ENCODE measurements at places on chromosomes 12 and 14.

DNA sequence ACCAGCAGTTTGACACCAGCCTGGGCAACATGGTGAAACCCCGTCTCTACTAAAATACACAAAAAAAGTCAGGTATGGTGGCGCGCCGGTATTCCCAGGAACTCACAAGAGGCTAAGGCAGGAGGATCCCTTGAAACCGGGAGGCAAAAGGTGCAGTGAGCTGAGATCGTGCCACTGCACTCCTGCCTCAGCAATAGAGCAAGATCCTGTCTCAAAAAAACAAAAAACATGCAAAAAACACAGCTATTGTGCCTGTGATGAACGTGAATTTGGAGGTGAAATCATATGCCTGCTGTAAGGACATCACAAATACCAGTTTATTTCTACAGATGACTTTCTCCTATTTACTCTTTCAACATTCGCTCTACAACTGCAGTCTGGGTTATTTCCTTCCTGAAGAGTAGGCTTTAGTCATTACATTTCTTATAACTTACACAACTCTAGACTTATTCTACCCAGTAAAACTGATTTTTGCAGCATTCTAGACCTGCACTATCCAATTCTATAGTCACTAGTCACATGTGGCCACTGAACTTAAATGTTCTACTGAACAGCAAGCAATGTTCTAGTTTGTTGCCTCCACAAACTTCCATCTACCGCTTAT lies 48.3 kb downstream of the HNRNPC start:
- no peak for DNase-seq

DNA sequence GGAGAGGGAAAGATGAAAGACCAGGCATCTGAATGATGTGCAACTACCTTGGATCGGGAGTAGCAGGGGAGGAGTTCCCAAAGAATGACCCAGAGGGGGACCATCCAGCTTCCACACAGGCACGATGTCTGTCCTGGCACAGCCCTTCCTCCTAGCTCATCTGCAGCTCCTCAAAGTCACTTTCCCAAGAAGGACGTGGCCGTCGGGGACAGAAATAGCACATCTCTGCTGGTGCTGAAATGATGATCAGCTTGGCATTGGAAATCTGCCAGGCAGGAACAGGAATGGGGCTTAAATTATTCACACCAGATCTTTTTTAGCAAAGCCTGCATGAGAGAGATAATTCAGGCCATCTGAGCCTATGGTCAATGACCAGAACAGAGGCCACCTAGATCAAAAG lies 41.7 kb downstream of the TSPAN11 start:
- no peak for DNase-seq

DNA sequence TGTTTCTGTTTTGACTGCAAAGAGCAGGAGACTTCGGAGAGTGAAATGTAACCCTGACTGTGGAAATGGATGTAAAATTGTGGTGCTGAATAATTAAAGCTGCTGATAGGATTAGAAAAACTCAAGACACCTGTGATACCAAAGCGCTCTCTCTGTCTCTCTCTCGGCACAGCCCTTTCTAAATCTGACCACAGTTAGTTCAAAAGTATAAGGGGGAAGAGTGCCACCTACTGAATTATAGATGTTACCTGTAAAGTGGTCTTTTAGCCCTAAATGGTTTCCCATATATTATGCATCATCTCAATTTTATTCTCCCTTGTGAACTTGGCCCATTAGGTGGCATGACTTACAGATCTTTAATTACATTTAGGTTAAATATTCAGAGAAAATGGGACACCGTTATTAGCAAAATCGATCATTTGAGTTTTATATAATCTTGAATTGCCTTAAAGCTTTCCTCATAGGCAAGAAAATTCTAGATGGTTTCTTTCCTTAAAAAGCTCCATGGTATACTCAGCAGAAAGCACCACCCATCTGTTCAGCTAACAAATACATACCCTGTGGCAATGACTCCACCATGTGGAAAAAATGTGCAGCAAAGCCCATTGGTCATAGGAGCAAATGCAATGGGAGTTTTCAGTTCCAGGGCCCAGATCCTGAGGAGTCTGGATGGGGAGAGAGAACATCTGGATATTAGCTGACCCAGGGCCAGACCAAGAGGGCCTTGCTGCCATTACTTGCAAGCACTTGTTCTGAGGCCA lies 18.1 kb downstream of the RFC5 start:
- DNase-seq, result peak; percentile 58

DNA sequence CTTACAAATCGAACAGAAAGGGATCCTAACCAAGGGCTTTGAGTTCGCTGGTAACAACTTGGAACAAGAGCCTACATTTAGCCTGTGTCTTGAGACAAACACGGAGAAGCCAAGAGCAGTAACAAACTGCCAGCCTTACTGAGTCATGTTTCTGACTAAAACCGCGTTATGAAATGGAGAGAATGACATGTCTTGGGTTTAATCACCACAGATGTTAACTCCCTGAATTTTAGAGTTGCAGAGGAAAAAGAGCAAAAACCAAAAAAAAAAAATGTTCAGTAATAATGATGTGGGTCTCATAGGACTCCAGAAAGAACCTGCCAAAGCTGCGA lies 1.0 kb downstream of the BLTP3B start:
- DNase-seq, result peak; percentile 87

DNA sequence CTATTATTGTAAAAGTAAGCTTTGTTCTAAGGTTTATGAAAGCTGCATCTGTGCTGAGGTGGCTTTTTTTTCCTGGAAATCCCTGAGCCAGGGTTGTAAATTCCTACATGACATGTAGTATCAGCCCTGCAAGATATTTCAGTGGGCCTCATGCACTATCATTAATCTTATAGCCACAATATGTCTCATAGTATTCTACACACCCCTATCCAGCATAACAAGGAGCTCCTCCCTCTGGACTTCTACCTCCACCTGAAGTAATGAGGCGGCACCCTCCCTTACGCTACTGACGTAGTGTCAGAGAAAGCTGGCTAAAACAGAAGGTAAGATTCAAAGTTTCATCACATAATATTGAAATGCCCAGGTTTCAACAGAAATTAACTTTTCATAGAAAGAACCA lies 35.5 kb downstream of the SLC5A8 start:
- no peak for DNase-seq

DNA sequence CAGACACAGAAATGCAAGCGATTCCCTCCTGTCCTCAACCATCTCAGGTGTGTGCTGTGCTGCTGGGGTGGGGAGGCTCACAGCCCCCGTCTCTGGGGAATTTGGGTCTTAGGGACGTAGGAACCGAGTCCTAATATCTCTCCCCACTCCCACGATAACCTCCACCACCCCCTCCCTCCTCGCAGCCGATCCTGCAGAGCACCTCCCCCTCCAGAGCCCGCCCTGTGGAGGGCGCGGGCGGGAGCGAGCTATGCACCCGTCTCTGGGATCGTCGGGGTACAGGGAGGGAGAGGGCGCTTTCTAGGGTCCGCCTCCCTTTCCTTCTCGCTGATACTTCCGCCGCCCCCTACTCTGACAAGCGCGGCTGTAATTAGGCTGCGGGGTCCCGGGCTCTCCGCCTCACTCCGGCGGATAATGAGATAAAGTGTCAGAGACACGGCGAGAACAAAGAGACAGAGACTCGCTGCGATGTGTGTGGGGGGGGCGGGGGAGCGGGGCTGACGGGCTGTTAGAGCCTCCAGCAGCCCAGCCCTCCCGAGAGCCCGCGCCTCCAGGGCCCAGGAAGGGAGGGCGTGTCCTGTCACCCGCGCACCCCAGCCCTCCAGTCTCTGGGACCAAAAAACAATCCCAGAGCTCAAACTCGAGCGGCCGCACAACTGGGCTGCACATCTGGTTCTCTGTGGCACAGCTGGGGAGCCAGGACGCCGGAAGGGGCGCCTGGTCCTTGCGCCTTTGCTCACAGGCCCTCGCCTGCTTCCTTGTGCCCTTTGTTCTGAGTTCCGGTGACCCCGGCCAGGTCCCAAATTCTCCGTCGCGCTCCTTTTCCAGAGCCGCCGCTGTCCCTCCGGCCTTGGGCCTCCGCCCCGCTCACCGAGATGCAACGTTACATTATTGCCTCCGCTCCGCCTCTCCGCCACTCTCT lies 8.7 kb downstream of the SHMT2 start:
- DNase-seq, result no peak

- DNase-seq, result peak; percentile 87
These were observed 82.5 kb downstream of the SH2B3 start for GRCh38 chr12:111488271-111488670.

DNA sequence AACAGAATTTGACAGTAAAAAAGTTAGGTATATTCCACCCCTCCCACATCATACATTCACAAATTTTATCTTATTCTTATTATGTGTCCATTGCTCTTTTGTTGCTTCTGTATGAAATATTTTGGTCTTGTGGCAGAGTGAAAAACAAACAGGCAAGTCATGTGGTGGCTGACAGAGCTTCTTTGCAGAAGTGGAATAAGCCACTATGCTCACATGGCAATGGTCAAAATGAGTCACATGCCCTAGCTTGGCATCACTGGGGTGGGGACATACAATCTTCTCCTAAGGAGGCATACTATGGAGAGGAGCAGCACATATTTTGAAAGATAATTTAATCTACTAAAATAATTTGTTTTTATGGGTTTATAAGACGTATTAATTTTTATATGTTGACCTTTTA lies 27.7 kb upstream of the CMA1 start:
- DNase-seq, result no peak

DNA sequence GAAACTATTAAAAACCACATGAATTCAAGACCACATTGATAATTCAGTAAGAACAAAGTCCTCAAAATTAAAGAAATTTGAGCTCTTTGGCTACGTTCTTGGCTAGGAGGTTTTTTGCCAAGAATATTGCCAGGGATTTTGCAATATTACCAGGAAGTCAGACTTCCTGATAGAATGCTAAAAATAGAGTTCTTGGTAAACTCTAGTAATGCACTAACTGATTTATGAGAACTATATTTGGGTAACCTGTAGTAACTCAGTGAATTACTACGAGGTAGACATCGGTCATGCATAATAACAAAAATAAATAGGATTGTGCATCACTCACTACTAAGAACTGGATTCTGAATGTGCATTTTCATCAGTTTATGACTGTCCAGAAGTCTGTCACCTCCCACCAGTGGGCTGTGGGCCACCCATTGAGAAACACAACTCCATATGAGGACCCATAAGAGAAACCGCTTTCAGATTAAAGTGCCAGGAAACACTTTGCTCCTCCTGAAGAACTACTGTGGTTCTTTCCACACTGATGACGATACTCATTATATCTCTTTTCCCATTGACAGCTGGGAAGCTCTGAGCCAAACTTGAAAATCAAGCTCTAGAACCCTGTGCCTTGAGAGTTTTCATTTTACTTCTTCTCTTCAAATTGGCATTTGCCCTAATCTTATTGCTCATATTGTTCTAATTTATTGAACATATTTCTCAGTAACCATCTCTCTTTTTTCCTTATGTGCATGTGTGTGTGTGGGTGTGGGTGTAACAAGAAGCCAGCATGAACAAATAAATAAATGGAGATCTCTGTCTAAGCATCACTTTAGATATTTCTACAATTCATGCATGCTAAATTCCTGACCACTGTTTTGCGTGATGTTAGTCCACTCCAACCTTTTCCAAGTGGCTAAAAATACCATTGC lies 116.6 kb downstream of the BCL11B start:
- DNase-seq, result peak; percentile 2

- DNase-seq, result no peak
These were observed 53.4 kb downstream of the HNRNPC start for GRCh38 chr14:21215879-21216251.

DNA sequence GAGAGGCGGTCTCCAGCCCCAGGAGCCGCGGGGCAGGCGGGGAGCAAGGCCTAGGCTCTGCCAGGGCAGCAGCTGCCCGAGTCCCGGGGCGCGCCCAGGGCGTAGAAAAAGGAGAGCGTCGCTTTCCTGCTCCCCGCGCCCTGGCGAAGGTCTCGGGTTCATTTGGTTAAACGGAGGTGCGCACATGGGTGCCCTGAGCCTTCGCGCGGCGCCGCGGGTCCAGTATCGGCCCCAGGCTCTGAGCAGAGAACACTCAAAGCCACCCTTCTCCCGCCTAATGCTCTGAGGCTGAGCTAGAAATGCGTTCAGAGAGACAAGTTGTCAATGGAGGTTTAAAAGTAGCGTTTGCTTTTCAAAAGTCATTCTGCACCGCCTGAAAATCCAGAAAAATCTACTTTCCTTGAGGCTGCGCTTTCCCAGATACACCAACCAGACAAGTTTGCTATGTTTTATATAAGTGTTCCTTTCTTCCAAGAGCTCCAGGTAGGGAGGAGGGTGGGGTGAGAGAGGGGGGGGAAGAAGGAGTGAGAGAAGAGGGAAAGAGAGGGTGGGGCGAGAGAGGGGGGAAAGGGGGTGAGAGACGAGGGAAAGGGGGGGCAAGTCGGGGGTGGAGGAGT lies 1.5 kb downstream of the TMEM132C start:
- DNase-seq, result peak; percentile 31

DNA sequence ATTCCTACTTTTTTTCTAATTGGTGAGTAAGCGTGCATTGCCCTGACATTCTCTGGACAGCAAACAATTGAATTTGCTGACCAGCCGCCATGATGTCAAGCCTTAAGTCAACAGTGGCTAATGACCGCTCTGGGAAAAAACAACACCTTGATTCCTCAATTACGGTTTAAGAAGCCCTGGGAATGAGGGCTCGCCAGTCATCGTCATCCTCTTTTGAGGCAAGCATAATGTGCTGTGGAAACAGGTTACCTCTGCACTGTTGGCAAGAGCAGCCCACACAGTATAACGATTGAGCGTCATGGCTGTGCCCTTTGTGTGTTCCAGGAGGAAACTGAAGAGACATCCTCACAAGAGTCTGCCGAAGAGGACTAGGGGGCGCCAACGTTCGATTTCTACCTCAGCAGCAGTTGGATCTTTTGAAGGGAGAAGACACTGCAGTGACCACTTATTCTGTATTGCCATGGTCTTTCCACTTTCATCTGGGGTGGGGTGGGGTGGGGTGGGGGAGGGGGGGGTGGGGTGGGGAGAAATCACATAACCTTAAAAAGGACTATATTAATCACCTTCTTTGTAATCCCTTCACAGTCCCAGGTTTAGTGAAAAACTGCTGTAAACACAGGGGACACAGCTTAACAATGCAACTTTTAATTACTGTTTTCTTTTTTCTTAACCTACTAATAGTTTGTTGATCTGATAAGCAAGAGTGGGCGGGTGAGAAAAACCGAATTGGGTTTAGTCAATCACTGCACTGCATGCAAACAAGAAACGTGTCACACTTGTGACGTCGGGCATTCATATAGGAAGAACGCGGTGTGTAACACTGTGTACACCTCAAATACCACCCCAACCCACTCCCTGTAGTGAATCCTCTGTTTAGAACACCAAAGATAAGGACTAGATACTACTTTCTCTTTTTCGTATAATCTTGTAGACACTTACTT lies 138.9 kb downstream of the HMGA2 start:
- peak; percentile 21 for DNase-seq

DNA sequence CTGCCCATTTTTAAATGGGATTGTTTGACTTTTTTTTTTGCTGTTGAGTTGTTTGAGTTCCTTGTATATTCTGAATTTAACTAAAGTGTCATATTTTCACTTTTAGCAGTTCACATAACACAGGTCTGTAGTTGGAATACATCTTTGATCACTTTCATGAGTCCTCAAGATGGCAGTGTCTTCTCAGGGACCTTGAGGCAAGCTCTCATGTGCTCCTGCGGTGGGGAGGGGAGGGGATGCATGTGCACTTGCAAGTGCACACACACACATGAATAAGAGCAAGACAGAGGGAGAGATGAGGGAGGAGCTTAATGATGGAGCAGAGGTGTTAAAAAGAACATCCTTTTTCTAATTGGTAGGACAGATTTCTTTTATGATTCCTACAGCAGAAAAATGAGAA lies 291.4 kb upstream of the OR4E1 start:
- no peak for DNase-seq
